HAP-1 (cell line): ENCODE measurements at places on chromosomes 7 and 10.

- DNase-seq, result no peak
Measured at GRCh38 chr7:91374321-91374989, 110.2 kb downstream of the FZD1 start.

- DNase-seq, result no peak
Measured at GRCh38 chr7:106283501-106283830, 1.3 kb downstream of the NAMPT start.

DNA sequence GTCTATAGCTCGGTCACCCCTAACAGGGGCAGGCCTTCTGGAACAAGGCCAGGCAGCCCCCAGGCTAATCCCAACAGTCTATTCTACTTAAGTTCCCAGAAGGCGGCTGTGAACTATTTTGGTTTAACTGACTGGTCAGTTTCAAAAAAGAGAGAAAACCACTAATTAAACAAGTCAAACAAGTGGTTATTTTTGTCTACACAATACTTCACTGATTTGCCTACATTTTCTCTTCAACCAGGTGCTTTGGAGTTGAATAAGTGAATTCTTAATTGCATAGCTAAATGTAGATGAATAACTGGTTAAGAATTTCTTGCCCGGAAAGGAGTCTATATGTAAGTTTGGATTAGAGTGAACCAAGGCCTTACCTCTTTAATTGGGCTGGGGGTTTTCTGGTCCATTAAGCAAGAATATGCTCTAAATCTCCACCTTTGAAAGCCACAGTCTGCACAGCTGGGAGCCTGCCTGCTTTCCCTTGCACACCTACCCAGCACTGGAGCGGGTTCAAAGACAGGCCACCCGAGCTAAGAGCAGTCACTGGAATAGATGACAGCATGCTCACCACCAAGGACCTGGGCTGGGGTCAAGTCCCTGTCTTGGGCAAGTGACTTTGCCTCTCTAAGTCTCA lies 70.4 kb downstream of the TBXAS1 start:
- no peak for DNase-seq

GRCh38 chr7:17301471-17302456 lies 3.3 kb downstream of the AHR start:
- DNase-seq, result peak; percentile 24
